KG1 (cell line): ENCODE measurements at places on chromosomes 4 and X.

- DNase-seq, result no peak
Measured at GRCh38 chr4:180734753-180735432, 1508.3 kb upstream of the TENM3 start.

- no peak for DNase-seq
Measured at GRCh38 chrX:115494161-115494560, 66.8 kb upstream of the PLS3 start.

DNA sequence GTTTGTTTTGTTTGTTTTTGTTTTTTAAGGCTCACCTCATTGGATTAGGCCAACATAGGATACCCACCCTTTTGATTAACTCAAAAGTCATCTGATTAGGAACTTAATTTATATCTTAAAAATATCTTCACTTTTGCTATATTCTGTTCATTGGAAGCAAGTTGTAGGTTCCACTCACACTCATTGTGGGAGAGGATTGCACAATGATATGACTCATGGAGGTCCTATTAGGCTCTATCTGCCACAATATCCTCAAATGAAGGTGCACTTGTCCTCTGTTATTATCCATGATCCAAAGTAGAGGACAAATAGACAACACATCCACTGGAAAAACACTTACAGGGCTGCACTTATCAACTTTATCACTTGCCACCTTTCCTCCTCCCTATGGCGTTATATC lies 60.5 kb upstream of the ADAMTS3 start:
- no peak for DNase-seq

GRCh38 chr4:8285143-8285975 lies 15.8 kb downstream of the HTRA3 start:
- DNase-seq, result no peak

- DNase-seq, result no peak
Measured at GRCh38 chr4:138164208-138164607, 77.9 kb downstream of the SLC7A11 start.

DNA sequence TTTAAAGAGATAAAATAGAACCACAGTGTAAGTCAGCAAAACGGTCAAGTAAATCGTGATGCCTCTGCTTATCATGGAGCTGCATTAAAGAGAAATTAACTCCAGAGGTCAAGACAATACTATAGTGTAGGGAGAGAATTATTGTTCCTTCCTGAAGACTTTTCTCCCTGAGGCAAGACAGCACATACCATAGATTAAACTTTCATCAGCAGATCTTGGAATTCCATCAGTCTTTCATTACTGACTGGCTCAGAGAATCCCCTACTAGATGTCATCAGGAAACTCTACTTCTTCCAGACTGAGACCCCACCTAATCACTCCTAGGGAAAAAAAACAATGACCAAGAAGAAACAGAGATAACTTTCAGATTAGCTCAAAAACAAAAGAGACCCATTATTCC lies 131.3 kb downstream of the NSUN7 start:
- no peak for DNase-seq

GRCh38 chr4:132001542-132001941 lies 1147.6 kb upstream of the PCDH10 start:
- no peak for DNase-seq

- DNase-seq, result no peak
Measured at GRCh38 chrX:111877681-111878080, 1.7 kb downstream of the TRPC5OS start.

DNA sequence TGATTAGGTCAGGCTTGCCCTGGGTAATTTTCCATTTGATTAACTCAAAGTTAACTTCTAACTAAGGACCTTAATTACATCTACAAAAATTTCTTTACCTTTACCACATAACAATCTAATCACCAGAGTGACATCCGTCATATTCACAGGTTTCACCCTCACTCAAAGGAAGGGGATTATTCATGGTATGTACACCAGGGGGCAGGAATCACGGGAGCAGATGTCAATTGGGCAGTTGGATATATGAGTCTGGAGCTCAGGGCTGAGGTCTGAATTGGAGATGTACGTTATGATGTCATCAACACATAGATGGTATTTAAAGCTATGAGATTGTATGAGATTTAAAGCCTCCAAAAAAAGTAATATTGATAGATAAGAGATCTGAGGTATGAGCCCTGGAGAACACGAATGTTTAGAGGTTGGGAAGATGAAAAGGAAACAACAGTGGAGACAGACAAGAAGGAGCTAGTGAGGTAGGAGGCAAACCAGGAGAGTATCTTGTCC lies 52.9 kb downstream of the PGRMC1 start:
- DNase-seq, result no peak

DNA sequence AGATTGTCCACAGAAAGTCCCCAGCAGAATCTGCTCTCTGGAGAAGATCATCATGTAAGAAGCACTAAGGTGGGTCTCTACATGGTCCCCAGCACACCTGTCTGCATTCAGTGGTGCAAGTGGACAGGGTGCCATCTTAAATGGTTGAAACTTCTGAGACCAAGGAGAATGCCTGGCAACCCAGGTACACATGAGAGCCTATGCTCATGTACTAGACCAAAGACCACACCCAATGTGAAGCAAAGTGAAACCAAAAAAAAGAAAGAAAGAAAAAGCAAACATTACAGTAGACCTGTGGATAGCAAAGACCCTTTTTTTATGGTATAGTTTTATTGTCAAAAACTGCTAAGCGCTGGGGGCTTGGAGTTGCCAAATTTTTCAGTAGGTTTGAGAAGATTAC lies 15.0 kb downstream of the CD40LG start:
- no peak for DNase-seq

- no peak for DNase-seq
Measured at GRCh38 chr4:33685939-33686338, 2558.4 kb downstream of the ARAP2 start.

GRCh38 chrX:38271154-38271716 lies 50.6 kb upstream of the SRPX start:
- no peak for DNase-seq

GRCh38 chr4:85514117-85514516 lies 39.2 kb downstream of the ARHGAP24 start:
- DNase-seq, result no peak

DNA sequence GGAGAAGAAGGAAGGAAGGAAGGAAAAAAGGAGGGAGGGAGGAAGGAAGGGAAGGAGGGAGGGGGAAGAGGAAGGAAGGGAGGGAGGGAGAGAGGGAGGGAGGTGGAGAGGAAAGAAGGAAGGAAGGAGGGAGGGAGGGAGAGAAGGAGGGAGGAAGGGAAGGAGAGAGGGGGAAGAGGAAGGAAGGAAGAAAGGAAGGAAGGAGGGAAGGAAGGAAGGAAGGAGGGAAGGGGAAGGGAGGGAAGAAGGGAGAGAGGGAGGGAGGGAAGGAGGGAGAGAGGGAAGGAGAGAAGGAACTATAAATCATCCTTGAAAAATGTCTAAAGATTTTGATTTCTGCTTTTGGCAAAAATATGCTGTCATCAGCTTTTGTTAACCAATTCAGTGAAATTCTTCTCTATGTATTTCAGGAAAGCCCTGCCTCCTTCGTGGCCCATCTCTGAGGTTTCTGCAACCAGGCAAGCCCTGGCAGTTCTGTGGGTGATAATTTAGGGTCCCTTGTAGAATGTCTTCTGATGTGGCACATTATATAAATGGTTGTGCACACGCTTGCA lies 7.1 kb upstream of the HOPX start:
- no peak for DNase-seq

DNA sequence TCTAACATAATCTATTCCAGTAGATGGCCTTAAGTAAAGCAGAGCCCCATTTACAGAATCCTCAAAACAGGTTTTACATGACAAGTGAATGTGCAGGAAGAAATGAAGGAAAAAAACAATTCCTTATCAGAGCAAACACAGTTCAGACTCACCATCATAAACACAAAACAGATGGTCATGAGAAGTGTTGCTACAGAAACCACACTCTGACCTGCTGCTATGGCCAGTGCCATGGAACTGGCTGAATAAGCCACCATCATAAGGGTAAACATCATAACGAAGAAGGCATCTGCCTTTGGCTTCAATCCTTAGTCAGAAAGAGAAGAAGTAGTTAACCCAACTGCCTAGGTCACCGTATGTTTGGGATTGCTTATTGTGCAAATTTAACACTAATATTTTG lies 61.1 kb downstream of the ABCG2 start:
- no peak for DNase-seq

- DNase-seq, result no peak
Measured at GRCh38 chr4:81599742-81600380, 128.2 kb upstream of the RASGEF1B start.

DNA sequence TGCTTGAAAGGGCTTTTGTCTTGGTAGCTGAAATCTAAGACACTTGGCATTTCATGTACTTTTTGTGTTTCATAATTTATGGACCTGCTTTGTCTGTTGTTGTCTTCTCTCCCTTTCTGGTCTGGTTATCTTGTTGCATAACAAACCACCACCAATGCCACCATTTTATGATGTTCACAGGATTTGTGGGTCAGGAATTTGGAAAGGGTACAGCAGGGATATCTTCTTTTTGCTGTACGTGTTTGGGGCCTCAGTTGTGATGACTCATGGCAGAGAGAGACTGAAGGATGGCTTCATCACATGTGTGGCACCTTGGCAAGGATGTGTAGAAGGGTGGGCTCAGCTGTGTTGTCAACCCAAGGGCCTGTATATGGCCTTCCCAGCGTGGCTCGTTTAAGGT lies 35.2 kb downstream of the KDM6A start:
- no peak for DNase-seq

DNA sequence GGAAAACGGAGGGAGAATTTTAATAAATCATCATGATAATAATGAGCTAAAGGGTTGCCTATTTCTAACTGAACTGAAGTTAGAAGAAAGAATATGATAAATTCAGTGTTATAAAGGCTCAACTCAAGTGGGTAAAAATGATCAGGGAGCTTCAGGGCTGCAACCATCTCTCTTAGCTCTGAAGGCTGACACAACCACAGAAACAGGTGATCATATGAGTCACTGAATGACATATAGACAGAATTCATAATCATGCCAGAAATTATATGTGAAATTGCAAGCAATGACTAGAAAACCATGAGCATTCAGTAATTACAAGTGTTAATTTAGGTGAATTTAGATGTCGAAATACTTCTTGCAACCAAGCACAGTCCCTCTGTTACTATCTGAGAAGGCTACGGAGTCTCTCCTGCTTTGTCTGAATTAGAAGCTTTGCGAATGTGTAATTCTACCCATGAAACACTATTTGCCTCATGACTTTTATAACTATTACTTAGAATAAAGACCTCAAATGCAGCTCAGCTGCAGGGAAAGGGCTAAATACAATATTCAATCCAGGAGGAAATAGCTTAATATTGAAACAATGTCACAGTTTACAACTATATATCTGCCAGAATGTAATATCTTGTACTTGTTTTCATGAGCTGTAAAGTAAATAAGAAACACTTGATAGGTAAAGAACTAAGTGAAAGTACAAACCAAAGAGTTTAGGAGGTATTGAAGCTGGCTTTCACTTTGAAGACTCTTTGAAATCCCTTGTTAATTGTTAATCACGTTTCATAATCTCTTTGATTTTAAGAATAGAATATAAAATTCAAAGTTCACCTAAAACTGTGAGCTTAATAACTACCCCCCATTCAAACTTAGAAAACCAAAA lies 1972.6 kb downstream of the ARAP2 start:
- DNase-seq, result no peak

- DNase-seq, result no peak
Measured at GRCh38 chrX:73457306-73457705, 10.5 kb downstream of the CDX4 start.
